Neural progenitor cell (in vitro differentiated cells): ENCODE measurements at places on chromosomes 13 and 19.

- H3K36me3 ChIP-seq = no peaks in the 10 kb centered on the region
- no peak overlapping the region for H3K4me3 ChIP-seq
- DNase-seq = no peak
- peaks cover 5% of the 10 kb centered on the region for H3K4me1 ChIP-seq
These were observed 172.1 kb upstream of the RFC3 start for GRCh38 chr13:33645591-33646554.

DNA sequence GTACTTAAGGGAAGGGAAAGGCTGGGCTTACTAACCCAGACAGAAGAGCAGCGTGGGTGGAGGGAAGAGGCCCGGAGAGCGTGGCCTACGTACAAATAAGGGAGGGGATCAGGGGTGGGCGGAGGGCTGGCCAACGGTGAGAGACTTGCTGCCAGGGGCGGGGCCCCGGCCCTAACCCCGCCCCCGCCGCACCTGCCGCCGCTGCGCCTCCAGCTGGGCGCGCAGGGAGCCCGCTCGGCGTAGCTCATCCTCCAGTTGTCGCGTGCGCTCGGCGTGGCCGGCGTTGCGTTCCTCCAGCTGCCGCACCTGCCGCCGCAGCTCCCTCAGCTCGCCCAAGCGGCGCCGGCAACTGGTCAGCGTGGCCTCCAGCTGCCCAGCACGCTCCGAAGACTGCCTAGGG, 5.7 kb downstream of the HOOK2 start:
- H3K27ac ChIP-seq = no peak overlapping the region
- H3K4me3 ChIP-seq = peak overlapping the region; percentile 19
- H3K27me3 ChIP-seq = peaks cover 9% of the 10 kb centered on the region
- DNase-seq = peak; percentile 92
- H3K4me1 ChIP-seq = peaks cover 3% of the 10 kb centered on the region

GRCh38 chr13:68275758-68276157, 1045.6 kb upstream of the PCDH9 start:
- H3K27me3 ChIP-seq = no peaks in the 10 kb centered on the region
- no peak overlapping the region for H3K4me3 ChIP-seq
- H3K36me3 ChIP-seq = peaks cover 8% of the 10 kb centered on the region
- H3K4me1 ChIP-seq = no peaks in the 10 kb centered on the region
- no peak for DNase-seq
- H3K27ac ChIP-seq = no peak overlapping the region

- H3K4me3 ChIP-seq = no peak overlapping the region
- DNase-seq = no peak
- H3K36me3 ChIP-seq = no peaks in the 10 kb centered on the region
These were observed 2.8 kb upstream of the WBP4 start for GRCh38 chr13:41058295-41059070.

GRCh38 chr13:36428086-36428485, 4.2 kb upstream of the CCNA1 start:
- no peak overlapping the region for H3K27ac ChIP-seq
- H3K36me3 ChIP-seq = no peaks in the 10 kb centered on the region
- H3K4me1 ChIP-seq = no peaks in the 10 kb centered on the region

DNA sequence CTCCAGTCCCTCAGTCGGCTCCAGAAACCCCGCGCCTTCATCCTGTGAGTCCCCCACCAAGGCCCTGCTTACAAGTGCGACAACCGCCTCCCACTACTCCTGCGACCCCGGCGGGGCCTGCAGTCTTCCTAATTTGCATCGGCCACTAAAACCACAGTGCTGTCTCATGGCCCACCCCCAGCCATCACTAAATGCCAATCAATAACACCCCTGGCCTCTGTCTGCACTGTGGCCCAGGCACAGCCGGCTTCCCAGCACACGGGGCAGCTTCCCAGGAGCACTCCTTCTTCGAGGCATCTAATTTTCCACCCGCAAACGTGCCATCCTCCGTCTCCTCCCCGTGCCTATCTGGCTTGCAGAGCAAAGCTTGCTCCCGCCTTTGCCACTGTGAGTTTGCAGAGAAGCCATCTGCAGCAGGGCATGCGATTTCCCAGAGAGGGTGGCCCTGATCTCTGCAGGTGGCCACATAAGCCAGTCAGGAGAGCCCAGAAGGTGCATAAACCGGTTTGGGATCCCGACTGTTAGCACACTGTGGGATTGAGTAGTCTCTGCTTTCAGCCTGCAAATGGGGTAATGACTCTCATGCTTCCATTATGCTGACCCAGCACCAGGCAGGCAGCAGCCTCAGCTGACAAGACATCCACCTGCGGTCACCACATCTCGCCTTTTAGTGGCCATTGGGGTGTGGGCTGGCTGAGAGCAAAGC, 34.0 kb upstream of the USE1 start:
- no peak overlapping the region for H3K4me3 ChIP-seq
- DNase-seq = peak; percentile 42
- no peak overlapping the region for H3K27ac ChIP-seq
- H3K27me3 ChIP-seq = no peaks in the 10 kb centered on the region
- peaks cover 8% of the 10 kb centered on the region for H3K4me1 ChIP-seq

DNA sequence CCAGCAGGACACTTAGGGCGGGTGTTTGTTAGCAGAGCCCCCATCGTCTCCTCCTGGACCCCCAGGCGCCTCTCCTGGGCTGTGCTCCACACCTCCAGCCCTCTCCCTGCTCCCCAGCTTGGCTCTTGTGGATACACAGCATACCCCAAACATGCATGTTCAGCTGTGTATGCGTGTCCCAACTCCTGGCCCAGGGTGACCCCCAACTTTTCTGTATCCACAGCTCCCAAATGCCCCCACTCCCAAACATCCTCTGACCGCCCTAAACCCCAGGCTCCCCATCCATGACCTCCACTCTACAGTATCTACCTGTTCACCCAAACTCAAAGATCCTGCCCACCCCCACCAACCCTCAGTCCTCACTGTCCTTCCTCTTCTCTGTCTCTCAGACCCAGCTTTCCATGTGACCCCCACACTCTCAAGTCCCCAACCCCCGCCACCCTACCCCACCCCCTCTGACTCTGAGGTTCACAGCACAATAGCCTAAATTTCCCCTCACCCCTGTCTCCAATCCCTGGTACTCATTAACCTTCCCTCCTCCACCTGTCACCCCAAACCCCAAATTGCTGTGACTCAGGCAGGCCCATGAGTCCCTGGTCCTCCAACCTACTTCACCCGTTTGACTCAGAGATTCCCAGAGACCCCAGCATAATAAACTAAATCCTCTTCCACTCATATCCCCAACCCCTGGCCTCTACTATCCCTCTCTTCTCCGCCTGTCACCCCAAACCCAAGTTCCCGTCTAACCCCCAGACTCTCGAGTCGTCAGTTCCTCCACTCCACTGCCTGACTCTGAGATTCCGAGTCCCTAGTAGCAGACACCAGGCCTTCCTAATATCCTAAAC, 968 bp downstream of the UBE2M start:
- peaks cover 23% of the 10 kb centered on the region for H3K4me1 ChIP-seq
- no peaks in the 10 kb centered on the region for H3K36me3 ChIP-seq
- no peak for DNase-seq
